NCI-H82 (cell line): ENCODE measurements at places on chromosomes 2 and 18.

GRCh38 chr2:149064856-149065630 lies 26.5 kb downstream of the LYPD6B start:
- no peak for DNase-seq

- DNase-seq = no peak
These were observed 101.7 kb upstream of the FN1 start for GRCh38 chr2:215537611-215538010.

DNA sequence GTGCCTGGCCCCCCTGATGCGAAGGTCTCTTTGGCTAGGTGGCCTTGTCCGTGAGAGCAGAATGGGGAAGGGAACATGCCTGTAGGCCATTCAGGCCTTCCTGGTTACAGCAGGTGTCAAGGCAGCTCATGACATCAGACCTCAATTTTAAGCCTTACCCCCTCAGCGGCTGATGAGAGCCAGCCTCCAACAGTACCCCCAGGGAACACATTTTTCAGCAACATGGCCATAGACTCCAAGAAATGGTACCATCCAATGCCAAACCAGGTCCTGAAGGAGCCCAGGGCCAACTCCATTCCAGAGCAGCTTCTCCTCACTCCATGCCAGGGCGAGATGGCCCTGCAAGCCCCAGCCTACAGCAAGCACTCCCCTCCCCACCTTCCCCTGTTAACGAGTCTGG lies 199.2 kb downstream of the SMAD2 start:
- DNase-seq = no peak

DNA sequence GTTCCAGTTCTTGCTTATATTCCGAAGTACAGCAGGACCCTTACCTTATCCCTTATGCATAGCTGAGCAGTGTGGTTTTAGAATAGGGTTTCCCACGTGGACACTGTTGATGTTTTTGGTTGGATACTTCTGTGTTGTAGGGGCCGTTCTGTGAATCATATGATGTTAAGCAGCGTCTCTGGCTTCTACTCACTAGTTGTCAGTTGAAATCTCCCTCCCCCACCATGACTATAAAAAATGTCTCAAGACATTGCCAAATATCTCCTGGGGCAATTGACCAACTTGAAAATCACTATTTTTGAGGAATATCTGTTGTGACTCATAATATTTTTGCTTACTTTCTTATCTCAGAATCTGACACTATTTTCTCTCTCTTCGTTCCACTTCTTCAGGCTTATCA lies 713.7 kb downstream of the TSN start:
- peak; percentile 85 for DNase-seq

GRCh38 chr2:49616800-49617199 lies 462.5 kb upstream of the FSHR start:
- peak; percentile 88 for DNase-seq

DNA sequence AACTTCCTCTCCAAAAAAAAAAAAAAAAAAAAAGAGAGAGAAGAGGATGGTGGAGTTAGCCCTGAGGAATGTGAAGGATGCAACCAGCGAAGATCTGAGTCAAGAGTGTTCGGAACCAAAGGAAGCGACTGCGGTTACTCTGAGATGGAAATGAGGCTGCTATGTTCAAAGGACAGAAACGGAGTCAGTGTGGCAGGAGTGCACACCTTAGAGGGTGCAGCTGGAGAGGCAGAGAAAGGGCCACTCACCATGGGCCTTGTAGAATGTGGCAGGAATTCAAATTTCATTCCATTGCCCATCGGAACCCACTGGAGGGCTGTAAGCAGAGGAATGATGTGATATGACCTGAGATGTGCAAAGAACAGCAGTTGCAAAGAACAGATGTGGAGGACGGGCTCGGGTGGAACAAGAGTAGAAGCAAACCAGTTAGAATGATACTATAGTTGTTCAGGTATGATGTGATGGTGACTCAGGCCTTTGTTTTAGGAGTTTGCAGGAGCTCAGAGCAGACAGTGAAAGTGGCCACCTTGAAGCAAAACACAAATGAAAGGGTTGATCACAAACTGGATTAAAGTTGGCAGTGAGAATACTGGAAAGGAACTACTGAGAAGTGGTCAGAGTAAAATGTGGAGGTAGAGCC lies 22.6 kb downstream of the ITGA6 start:
- no peak for DNase-seq

- no peak for DNase-seq
These were observed 63.6 kb downstream of the ASXL2 start for GRCh38 chr2:25814681-25815080.

DNA sequence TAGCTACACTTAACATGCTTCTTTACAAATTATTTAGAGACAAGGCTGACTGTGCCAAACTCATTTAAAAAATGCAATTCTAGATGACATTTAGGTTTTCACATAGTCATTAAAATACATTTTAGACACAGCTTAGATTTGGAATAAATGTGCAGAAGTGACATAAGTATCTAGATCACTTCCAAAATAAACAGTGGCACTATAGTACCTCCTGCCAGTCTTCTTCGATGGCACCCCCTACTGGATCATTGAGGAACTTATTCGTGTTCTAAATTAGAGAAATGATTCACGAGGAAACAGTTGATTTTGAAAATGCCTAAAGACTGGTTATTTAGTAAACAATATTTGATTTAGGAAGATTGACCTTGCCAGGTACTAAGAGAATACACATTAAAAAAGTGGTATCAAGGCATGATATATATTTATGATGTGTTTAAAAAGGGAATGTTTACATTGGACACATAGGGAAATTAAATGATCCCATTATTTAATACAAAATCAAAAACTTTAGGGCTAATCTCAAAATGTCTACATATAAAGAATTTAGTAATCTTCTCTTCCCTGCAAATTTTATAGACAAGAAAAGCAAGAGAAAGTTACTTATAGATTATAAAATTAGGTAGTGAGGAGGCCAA lies 323.9 kb downstream of the XIRP2 start:
- DNase-seq = peak; percentile 85

- DNase-seq = peak; percentile 91
These were observed at the start of gene WDFY1 for GRCh38 chr2:223944703-223945531. Gene WDFY1 (minus strand): TSS chr2:223945335. CDS start chr2:223945284, 51 bp downstream.

DNA sequence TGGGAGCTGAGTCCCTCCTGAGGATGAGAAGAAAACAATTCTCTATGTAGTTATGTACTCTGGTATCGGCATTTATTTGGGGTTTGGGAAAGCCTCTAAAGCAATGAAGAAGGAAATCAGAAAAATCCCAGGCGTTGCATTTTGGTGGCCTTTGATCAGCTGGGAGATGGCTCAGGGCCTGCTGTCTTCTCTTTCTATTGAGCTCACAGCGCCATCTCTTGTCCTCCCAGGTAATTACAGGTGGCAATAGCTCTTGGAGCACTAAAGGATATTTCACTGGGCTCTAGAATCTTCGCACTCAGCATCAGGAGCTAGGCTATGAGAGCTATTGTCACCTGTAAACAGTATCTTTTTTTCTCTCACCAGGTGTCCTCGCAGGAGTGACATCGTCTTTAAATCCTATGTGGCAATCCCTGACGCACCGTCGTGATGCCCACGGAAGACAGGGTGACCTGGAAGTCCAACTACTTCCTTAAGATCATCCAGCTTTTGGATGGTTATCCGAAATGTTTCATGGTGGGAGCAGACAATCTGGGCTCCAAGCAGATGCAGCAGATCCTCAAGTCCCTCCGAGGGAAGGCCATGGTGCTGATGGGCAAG lies 76.1 kb upstream of the PMAIP1 start:
- DNase-seq = peak; percentile 83

DNA sequence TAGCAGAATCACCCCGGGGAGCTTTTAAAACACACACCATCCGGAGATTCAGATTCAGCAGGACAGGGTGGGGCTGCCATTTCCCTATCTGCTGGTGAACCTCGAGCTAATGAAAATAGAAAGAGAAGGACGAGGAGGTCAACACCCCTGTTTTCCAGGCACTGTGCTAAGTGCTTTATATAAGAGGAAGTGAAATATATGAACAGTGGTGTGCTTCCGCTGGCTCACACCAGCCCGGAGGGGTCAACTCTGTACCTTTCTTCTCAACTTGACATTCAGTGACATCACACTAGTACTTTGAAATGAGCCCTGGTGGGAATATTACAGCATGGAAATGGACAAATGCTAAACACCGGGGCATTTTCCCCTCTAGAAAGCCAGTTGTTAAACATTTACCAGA lies 108.3 kb upstream of the LTBP1 start:
- no peak for DNase-seq

DNA sequence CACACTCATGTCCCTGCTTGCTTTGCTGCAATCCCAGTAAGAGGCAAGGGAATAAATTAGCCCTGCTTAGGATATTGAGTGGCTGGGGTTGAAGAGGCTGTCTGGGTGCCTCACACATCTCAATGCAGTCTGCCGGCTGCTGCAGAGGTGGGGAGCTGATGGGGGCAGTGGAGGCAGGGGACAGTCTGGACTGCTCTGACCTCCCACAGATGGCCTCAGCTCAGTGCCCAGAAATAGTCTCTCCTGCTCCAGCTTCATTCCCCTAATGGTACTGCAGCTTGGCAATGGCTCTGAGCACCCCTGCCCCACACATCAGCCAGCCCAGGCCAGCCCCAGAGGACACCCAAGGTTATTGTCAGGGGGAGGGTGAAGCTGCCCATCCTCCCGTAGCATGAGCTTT lies 21.5 kb upstream of the TNS1 start:
- no peak for DNase-seq

DNA sequence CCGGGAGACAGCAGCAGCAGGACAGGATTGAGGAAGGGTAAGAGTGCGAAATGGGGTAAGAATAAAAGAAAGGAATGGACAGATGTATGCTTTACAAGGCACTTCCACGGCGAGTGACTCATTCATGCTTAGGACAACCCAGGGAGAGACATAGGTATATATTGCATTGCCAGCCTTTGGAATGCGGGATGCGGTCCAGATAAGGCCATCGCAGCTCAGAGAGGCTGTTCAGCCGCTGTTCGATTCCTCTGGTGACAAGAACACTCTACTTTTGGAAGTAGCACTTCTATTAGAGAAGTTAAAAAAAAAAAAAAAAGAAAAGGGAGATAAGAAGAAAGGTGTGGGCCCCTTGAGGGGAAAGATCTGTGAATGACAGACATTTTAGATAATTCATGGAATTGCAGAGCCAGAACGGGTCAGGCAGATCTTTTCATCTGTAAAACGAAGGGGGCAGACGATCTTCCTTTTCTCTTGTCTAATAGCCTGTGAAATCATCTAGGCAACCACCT lies 819 bp upstream of the NCOA1 start:
- DNase-seq = peak; percentile 49

DNA sequence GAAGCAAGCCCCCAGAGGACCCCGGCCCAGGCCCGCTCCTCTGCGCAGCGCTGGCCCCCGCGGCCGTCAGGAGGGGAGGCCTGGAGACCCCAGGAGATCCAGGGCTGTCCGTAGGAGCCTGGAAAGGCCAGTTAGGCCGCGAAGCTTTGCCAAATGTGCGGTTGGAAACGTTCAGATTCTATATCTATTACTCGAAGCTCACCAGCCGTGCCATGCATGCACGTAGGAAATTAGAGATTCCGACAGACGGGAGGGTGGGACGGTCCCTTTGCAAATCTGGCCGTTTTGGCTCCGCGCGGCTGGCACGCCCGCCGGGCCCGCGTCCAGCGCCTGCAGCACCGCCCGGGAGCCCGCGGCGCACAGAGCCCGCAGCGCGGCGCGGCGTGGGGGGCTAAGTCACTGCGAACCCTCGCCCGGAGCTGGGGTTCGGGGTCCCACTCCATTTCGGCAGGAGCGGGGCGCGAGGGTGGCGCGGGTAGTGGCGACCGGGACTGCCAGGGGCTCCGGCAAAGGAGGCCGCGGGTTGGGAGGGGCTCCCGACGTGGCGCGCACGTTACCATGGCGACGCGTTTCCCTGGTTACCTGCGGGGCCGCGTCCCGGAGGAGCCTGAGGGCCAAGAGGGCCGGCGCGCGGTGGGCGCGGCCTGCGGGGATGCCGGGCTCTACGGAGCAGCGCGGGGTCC lies 488.6 kb upstream of the SMIM21 start:
- peak; percentile 66 for DNase-seq

DNA sequence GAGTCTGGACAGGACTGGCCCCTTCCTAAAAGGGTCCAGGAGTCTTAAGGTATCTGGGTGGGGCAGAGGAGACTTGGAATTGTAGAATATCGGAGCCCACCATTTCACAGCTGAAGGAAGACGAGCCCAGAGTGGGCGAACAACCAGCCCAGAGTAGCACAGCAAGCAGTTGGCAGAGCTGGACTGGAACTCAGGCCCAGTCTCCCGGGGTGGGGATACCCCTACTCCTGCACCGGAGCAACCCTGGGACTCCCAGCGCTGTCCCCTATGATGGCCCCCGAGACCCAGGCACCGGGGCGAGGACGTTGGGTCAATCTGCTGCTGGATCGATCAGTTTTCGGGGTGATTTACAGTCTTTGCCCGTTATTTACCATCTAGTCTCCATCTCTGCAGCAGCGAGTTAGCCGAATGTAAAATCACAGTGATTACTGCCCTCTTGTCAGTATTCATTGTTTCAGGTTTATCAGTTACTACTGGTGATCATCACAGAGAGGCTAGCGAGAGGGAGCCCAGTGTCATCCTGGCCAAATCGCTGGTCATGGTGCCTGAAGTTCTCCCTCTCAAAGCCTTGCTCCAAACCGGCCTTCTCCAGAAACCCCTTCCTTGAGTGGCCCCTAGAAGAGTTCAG lies 75.3 kb downstream of the SMAD7 start:
- DNase-seq = no peak

- no peak for DNase-seq
These were observed 1343.8 kb upstream of the LRRTM1 start for GRCh38 chr2:81648370-81648769.

- DNase-seq = peak; percentile 68
These were observed 51.5 kb upstream of the DCC start for GRCh38 chr18:52288403-52289004.

- DNase-seq = no peak
These were observed 48.4 kb upstream of the GPR39 start for GRCh38 chr2:132368191-132368590.

DNA sequence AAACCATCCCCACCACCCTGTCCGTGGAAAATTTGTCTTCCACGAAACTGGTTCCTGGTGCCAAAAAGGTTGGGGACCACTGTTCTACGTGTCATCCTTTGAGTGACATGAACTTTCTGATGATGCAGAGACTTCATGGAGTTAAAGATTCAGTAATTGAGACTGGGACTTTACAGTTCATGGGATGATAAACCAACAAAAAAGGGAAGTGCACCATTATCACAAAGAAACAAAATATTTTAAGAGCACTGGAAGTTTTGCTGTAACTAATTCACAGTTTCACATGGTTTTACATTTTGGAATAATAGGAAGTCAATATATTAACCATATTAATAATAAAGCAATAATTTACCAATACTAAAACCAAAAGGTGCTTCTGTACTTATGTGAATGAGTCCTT lies 126.8 kb downstream of the AQP4 start:
- DNase-seq = no peak

GRCh38 chr18:42392926-42393325 lies 437.9 kb downstream of the PIK3C3 start:
- no peak for DNase-seq
